T-helper 17 cell (primary cell): ENCODE measurements at places on chromosomes 7 and 10. TPM values are rescaled to one million over a fixed set of nuclear protein-coding genes. Genes with fewer than 3 reads are reported as not detected.
A peak's percentile ranks its signal among the peaks of the same experiment; 100 is the strongest.

GRCh38 chr10:127871631-127872010 is 21.1 kb downstream of the CLRN3 start:
- no peak overlapping the region for H3K27ac ChIP-seq
- DNase-seq = no peak
- H3K27me3 ChIP-seq = peaks cover 49% of the 10 kb centered on the region
- peaks cover 4% of the 10 kb centered on the region for H3K4me1 ChIP-seq

DNA sequence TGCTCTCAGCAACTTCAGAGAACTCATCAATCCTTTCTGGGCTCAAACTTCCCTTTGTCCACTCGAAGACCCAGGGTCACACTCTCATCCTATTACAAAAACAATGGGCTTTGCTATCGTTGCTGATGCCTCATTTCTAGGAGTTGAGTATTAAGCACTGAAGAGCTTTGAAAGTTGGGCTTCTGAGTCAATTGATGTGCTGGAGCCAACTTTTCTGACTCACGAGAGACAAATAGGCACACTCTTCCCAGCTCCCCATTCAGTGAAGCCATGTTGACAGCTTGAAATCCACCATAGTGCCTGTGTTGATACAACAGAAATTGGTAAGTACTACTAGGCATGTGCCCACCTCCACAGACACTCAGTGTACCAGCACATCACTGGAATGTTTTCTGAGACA is 97.5 kb upstream of the PRSS58 start:
- H3K27ac ChIP-seq = no peak overlapping the region
- DNase-seq = no peak

DNA sequence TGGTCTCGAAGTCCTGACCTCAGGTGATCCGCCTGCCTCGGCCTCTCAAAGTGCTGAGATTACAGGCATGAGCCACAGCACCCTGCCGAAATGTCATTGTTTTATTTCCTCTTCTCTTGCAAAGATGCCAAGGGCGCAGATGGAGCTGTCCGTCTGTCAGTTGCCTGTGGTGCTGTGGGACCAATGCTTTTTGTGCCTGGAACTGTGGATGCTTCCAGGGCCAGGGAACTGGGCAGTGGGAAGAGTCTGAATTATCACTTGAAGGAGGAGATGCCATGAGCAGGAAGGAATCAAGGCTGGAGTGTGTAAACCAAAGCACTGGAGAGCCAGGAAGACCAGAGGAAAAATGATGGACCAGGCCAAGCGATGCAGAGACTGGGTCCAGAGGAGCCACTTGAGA is 459.9 kb downstream of the GALNT17 start:
- no peaks in the 10 kb centered on the region for H3K27me3 ChIP-seq
- H3K4me1 ChIP-seq = no peaks in the 10 kb centered on the region
- H3K27ac ChIP-seq = no peak overlapping the region
- H3K36me3 ChIP-seq = no peaks in the 10 kb centered on the region

DNA sequence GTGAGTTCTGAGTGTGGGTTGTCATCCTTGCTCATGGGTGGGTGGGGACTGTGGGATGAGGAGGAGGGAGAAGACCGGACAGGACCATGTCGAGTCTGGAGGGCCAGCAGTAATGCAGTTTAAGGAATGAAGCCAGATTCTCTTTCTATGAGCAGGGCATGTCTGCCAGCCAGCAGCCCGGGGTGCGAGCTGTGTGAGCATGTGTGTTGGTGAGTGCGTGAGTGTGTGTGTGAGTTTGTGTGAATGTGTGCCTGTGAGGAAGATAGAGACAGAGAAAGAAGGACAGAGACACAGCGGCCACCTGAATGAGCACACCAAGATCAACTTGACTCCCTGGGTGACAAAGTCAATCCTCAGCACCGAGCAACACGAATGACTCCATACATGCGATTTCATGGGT is 52.3 kb downstream of the ADARB2 start:
- peaks cover 2% of the 10 kb centered on the region for H3K4me1 ChIP-seq
- H3K4me3 ChIP-seq = no peak overlapping the region
- H3K27me3 ChIP-seq = peaks cover 34% of the 10 kb centered on the region
- H3K27ac ChIP-seq = no peak overlapping the region

GRCh38 chr7:108097703-108098102 is 32.5 kb downstream of the LAMB4 start:
- H3K36me3 ChIP-seq = peaks cover 2% of the 10 kb centered on the region
- DNase-seq = no peak
- no peak overlapping the region for H3K4me3 ChIP-seq
- peaks cover 5% of the 10 kb centered on the region for H3K4me1 ChIP-seq

DNA sequence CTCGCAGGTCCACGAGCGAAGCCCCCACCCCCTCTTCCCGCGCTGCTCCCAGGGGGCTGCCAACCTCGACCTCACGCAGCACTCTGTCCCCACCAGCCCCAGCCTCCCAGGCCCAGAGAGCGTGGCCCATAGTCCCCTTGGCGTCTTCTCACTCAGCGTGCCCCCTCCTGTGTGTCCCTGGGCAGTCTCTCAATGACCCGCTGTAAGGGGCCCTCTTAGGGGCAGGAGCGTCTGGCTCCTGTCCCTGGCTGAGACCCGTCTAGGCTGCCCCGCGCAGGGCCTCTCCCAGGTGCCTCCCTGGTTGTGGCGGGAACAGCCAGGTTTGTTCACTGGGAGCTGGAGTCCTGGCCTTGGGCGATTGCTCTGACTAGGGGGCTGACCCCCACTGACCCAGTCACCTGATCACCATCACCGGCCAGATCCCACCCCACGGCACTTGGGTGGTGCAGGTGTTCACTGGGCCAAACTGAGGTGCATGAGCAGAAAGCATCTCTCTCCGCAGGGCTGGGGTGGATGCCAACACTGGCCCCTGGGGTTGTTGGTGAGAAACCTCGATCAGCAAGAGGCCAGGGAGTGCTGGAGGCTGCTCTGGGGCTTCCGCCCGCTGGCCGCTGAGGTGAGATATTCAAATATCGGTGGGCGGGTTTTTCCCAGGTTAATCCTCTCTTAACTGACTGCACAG is 12.6 kb upstream of the WDFY4 start:
- H3K27me3 ChIP-seq = peaks cover 23% of the 10 kb centered on the region
- peak overlapping the region; percentile 63 for H3K4me3 ChIP-seq
- no peaks in the 10 kb centered on the region for H3K4me1 ChIP-seq
- DNase-seq = no peak

GRCh38 chr10:16919121-16919982 is 102.1 kb upstream of the RSU1 start:
- no peak overlapping the region for H3K4me3 ChIP-seq
- H3K4me1 ChIP-seq = no peaks in the 10 kb centered on the region
- no peaks in the 10 kb centered on the region for H3K27me3 ChIP-seq
- no peak for DNase-seq

GRCh38 chr7:84194484-84195271 is at the start of gene SEMA3A:
Gene SEMA3A, minus strand, starts transcription at chr7:84194789. Its CDS starts 203 bp downstream, at chr7:84194586.
- no peaks in the 10 kb centered on the region for H3K36me3 ChIP-seq
- H3K4me3 ChIP-seq = peak within 1 kb of the TSS; percentile 84
- H3K27ac ChIP-seq = peak within 1 kb of the TSS; percentile 27
- no peak for DNase-seq

GRCh38 chr10:12720217-12720981 is 281.1 kb downstream of the CCDC3 start:
- peaks cover 3% of the 10 kb centered on the region for H3K36me3 ChIP-seq
- H3K27ac ChIP-seq = no peak overlapping the region
- no peak overlapping the region for H3K4me3 ChIP-seq
- H3K27me3 ChIP-seq = no peaks in the 10 kb centered on the region

DNA sequence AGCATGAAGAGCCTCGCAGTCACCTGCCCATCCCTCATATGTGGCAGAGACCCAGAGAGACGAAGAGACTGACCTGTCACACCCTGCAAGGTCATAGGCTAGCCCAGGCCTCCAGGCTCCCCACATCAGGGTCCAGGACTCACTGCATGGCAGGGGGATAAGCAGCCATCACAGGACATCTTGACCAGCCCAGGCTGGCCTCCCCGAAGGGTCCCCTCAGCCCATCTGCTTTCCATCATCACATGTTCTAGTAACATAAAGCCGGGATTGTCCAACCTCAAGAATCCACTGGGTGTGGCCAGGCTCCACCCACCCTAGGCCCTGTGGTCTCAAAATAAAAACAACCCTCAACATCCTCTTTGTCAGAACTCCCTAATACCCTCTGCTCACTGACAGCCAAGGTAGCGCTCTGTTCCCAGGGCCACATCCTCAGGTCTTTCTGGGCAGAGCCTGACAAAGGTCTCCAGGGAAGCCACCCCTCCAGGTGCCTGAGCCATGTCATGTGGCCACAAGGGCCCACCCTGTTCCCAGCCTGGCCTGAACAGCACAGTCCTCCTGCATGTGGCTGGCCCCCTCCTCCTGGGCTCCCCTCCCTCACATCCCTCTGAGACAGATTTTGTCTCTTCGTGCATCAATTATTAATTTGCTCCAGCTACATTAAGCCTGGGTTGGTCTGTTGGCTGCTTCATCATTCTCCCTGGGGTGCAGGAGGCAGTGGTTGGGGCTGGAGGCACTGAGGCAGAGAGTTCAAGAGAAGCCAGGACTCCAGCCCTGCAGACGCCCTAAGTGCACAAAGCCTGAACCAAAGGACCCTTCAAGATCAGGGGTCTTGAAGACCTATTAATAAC is 131.8 kb upstream of the UNC5B start:
- H3K27ac ChIP-seq = no peak overlapping the region
- DNase-seq = no peak
- H3K4me3 ChIP-seq = no peak overlapping the region
- H3K36me3 ChIP-seq = no peaks in the 10 kb centered on the region
- peaks cover 28% of the 10 kb centered on the region for H3K27me3 ChIP-seq
- H3K4me1 ChIP-seq = peaks cover 3% of the 10 kb centered on the region

DNA sequence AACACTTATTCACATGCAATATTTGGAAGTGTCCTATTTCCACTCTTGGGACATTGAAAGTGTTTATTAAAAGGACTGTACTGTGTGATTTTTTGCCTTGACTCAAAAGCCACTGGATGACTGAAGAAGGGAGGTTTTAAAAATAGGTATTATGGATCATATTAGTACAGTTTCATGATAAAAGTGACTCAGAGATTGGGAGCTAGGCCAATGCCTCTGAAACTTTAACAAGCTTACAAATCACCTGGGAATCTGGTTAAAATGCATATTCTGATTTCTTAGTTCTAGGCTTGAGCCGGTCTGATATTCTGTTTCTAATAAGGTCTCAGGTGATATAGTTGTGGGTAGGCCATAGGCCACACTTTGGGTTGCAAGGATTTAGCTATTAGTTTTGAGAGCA is 191.2 kb downstream of the PLXDC2 start:
- no peak overlapping the region for H3K27ac ChIP-seq
- no peak for DNase-seq
- no peaks in the 10 kb centered on the region for H3K27me3 ChIP-seq
- H3K4me3 ChIP-seq = no peak overlapping the region

DNA sequence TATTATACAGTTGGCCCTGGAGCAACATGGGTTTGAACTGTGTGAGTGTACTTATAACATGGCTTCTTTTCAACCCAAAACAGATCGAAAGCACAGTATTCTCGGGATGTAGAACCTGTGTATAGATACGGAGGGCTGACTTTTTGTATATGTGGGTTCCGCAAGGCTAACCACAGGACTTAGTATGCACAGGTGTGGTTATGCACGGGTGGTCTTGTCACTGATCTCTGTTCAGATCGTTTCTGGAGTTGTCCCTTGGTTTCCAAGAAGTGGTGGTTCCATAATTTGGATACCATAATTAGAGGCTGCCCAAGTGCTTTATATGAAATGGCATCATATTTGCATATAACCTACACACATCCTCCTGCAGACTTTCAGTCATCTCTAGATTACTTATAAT is 10.9 kb upstream of the BHLHA15 start:
- H3K4me3 ChIP-seq = no peak overlapping the region
- no peak overlapping the region for H3K27ac ChIP-seq
- H3K36me3 ChIP-seq = peaks cover 8% of the 10 kb centered on the region

DNA sequence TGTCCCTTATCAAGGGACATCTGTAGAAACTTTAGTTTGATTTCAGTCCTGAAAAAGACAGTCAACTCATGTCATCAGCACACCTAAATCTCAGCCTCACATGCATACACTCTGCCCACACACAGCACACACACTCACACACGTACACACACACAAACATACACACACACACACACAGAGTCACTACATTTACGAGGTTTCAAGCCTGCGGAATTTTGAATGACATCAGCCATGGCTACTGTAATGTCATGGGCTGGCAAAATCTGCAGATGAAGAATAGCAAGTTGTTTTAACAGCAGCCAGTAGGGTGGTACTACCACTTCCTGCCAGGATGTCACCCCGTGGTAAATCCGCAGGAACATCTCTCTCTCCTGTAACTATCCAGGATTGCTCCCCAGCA is 37.1 kb upstream of the EZH2 start:
- no peak overlapping the region for H3K4me3 ChIP-seq
- H3K27me3 ChIP-seq = no peaks in the 10 kb centered on the region
- H3K36me3 ChIP-seq = no peaks in the 10 kb centered on the region
- no peak overlapping the region for H3K27ac ChIP-seq

The PPP1R3C gene
- total RNA-seq = not detected

The SPDYE5 gene
- not detected for total RNA-seq

The NOS3 gene
- 9.6 TPM for total RNA-seq

The PRPS1L1 gene
- total RNA-seq = not detected

The MMS19 gene
- 60.1 TPM for total RNA-seq
